AG08395 (cell line): ENCODE measurements at places on chromosomes 12 and 14.

DNA sequence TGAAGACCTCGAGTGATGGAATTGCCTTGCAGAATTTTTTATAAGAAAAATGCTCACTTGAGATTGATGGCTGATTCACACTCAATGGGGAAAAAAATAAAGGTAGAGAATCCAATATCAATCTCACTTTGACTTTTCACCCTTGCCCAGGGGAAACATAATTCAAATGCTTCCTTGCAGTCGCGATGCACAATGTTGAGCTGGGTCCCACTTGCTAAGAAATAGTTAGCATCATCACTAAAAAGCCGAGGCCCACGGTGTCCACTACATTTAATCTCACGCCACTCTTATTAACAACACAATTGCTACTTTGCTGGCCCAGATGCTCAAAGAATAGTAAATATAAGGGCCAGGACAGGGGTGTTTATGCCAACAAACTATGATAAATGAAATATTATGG is 223.4 kb downstream of the SPTSSA start:
- no peak for DNase-seq

DNA sequence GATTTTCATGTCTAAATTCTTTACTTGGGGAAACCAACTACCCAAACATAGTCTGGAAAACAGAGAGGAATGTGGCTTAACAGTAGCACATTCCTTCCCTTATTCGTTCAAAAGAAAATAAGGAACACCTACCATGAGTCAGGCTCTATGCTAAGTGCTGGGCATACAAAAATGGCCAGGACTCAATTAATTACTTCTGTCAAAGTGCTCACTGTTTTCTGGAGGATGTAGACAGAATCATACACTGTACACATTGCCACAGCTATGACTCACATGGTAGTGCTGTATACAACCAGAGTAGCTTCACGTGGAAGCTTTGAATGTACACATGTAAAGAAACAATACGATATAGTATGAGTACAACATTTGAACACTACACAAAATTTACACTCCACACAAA is 50.1 kb downstream of the SLC25A21 start:
- DNase-seq = peak; percentile 44

DNA sequence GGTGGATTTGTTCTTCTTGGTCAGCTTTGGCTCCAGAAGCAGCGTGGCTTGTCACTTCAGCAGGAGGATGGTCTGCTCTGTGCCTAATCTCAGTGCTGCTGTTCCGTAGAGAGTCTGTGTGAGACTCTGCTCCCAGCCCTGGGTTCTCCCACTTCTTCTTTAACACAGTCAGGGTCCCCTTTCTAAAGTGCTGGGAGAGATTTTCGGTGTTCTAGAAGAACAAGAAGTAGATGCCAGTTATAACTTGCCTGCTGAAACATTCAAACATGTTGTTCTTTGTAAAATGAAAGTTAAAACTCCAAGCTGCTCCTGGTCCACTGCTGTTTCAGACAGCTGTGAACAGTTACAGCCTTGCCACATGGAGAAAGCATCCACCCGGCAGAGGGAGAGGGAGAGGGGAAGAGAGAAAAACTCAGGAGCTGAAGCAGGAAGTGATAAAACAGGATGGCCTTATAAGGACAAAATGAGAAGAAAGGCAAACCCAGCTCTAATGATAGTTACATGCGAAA is 55.2 kb upstream of the CERS5 start:
- peak; percentile 87 for DNase-seq

GRCh38 chr12:106581543-106582248 is 1.1 kb upstream of the RFX4 start:
- DNase-seq = peak; percentile 43

DNA sequence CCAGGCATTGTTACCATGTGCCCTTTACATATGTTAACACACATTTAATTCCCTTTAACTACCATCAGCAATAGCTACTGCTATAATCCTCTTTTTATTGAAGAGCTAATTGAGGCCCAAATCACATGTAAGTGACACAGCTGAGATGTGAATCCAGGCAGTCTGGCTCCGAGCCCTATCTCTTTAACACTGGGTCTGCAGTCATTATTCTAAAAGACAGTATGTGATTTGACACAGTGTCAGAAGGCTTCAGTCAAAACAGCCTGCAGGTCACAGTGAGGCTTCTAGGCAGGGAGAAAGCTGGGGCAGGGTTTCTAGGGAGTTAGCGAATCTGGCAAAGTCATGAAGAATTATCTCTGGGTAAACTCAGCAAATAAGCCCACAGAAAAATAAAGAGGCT is 148.2 kb downstream of the KIF21A start:
- no peak for DNase-seq

DNA sequence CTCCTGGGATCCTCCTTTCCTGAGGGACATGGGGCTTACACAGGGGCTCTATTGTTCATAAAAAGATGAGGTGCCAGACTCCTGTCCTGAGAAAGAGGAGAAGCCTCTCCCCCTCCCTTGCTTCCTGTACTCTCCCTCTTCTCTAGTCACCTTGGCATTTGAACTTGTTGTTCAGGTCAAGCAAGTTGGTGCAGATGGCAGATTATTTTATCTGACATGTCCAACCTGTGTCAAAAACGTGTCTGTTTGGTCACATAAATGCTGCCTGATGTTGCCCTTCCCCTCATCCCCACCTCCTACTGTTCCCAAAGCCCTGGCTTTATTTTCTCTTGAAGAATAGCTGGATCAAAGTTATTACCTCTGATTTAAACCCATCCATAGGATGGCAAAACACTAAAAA is 154.8 kb downstream of the TMX1 start:
- DNase-seq = no peak

DNA sequence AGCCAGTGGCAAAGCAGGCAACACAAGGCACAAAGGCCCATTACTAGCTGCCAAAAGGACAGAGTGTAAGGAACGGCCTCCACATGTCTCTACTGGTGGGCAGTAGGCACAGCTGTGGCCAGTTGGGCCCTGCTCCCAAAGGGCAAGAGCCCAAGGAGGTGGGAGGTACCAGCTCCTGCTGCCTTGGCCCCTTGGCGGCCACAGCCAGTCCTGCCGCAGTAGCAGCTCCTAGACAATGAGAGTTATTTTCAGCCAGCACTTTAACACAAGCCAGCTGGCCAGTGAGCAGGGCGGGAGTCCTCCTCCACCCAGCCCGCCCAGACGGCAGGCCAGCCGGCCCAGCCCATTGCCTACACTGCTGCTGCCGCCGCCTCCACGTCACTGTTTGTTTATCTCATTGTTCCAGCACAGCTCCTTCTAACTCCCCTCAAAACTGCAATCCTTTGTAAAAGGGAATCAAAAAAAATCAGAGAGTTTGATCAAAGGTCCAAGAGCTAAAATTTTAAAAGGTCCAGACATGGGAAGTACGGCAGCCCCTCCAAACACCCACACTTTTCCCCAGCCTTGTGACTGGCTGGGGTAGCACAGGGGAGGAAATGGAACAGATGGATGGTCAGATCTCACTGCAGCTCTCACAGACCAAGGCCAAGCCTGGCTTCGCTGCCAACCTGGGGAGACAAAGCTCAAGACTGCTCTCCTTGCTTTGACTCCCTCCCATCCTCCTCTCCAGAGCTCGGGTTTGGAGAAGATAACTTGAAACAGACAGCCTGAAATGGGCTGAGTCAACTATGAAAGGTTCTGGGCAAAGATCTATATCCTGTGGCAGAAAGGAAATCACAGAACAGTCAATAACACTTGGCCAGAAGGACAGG is 33.5 kb downstream of the FMNL3 start:
- peak; percentile 96 for DNase-seq

- no peak for DNase-seq
Observed at GRCh38 chr12:99087278-99087677, 442.2 kb downstream of the APAF1 start.
